ENCODE measurements at places on chromosomes 5 and 9.
A peak's percentile ranks its signal among the peaks of the same experiment; 100 is the strongest.

DNA sequence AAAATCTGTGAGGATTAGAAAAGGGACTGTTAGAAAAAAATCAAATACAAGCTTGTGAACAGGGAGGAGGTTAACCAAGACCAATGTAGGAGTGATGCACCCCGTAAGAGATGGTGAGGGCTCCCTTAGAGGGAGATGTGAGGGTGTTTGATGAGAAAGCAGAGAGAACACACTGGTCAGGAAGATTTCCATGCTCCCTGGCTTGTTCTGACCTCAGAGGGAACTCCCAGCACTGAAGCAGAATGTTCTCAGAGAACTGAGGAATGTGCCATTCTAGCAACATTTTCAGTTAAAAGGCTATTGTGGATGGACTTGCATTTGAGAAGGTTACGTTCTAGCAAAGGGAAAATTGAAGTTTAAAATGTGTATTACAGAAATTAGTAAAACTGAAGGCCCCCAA lies 110.6 kb downstream of the HTR4 start:
- DNase-seq = no peak

- DNase-seq = no peak
Measured at GRCh38 chr5:77280036-77280435, 69.6 kb downstream of the PDE8B start.

GRCh38 chr5:137072361-137073115 lies 426.6 kb downstream of the SPOCK1 start:
- peak; percentile 15 for DNase-seq

GRCh38 chr9:130287736-130288135 lies 22.2 kb downstream of the HMCN2 start:
- no peak for DNase-seq

DNA sequence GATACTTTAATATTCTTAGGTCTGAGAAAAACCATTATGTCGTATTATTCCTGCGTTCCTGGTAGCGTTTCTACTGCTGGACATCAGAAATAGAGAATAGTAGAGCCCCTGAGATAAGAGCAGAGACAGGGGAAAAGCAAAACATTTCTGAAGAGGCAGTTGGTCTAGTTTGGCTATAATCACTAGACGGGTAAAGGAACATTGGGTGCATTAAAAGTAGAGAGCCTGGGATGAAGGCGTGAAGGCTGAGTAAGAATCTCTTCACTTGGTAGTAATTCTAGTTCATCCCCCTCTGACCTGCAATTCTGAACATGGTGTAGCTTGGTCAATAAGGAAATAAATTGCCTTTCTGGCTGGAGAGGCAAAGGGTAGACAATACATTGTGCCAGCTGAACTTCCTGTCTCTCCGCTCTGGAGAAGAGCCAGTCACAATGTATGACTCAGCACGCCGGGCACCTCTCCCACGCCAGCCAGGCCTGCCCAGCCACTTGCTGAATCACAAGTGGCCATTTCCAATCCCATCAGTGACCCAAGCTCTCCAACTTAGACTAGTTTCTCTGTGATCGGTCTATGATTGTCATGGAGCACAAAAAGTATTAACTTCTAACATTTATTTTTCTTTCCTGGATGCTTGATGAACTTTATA lies 75.4 kb downstream of the STK32A start:
- no peak for DNase-seq

- no peak for DNase-seq
Measured at GRCh38 chr5:52497133-52497693, 290.5 kb upstream of the ITGA1 start.

- DNase-seq = no peak
Measured at GRCh38 chr9:137446851-137447471, 5.8 kb upstream of the ENTPD8 start.

DNA sequence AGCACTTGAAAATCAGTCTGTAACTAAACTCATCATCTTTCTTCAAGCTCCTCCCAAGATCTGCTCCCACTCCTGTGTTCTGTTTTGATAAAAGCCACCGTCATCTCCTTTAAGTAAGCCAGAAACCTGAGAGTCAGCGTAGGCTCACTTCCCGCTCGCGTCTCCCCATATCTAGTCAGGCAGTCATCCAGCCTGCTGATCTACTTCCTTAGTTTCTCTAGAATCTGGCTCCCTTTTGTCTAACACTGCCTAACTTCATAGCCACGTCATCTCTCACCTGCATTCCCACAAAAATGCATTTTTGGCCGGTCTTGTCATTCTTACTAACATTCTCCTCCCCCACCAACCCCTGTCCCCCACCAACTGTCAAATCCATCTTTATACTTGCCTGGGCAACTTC lies 3.0 kb upstream of the TJP2 start:
- DNase-seq = no peak

DNA sequence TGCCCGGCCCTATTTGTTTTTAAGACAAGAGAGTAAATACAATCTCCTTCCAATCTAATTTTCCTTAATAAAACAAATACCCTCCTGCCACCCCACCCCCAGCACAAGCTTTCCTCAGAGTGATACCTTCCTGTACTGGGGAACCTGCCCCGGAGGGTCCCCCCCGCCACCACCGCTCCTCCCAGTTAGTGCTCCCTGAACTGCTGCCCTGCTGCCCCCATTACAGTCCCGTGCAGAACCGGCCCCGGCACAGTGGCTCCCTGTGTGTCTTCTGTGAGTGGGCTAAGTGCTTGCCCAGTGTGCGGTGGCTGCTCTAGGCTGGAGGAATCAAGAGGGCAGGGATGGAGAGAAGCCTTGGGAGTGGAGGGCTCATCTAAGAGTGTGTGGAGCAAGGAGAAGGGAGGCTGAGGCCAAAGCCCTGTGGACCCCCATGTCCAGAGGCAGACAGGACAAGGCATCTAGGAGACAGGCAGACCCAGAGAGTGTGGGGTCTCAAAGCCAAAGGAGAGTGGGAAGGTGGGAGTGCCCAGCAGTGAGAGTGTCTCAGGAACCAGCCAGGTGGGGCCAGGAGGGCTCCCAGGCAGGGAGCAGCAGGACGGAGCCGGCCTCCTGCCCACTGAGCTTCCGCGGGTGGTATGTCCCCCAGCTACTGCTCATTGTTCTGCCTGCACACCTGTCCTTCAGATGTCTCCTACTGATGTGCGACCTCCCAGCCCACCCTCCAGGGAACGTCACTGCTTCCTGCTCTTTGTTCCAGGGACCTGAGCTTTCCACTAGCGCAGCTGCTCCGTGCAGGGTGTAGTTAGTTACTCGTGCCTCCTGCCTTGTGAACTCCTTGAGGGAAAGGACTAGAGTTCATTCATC lies 129.0 kb downstream of the DAB2IP start:
- no peak for DNase-seq

Measured in muscle of arm (tissue), 14 donors.